Left cardiac atrium (tissue), 4 donors: ENCODE measurements at places on chromosomes 3 and 15. TPM values are rescaled to one million over a fixed set of nuclear protein-coding genes. Genes with fewer than 3 reads are reported as not detected.

Gene MORC1
- not detected for total RNA-seq

Gene TRIM42
- total RNA-seq = not detected

Gene CP
- total RNA-seq = 13.9 TPM

Gene CIB1
- 53.2 TPM for total RNA-seq

Gene DAZL
- not detected for total RNA-seq

Gene MCF2L2
- 0.34 TPM for total RNA-seq

Gene CNTN4
- total RNA-seq = 4.1 TPM

Gene PPP1R14D
- not detected for total RNA-seq

Gene PLXNB1
- 55.0 TPM for total RNA-seq

Gene GOLGA6L10
- 0.34 TPM for total RNA-seq

Gene CPA3
- 4.5 TPM for total RNA-seq

Gene FETUB
- not detected for total RNA-seq

Gene FBXW12
- not detected for total RNA-seq

Gene SERINC4
- total RNA-seq = 0.18 TPM

Gene ALDH1L1
- 20.2 TPM for total RNA-seq

Gene GPR176
- total RNA-seq = 2.9 TPM

Gene PRSS50
- not detected for total RNA-seq

Gene NT5DC2
- 141 TPM for total RNA-seq

Gene CCDC39
- not detected for total RNA-seq

Gene SNX22
- 29.8 TPM for total RNA-seq

Gene GRK7
- not detected for total RNA-seq

Gene AMOTL2
- total RNA-seq = 47.9 TPM

Gene ATP13A4
- total RNA-seq = 0.29 TPM

Gene NISCH
- total RNA-seq = 45.9 TPM

Gene LXN
- 5.7 TPM for total RNA-seq

Gene SLC28A1
- total RNA-seq = 0.18 TPM

Gene PLA2G4B
- 5.4 TPM for total RNA-seq

Gene MAN2A2
- 83.2 TPM for total RNA-seq

Gene HTR3C
- not detected for total RNA-seq
